ENCODE measurements at places on chromosomes 13 and 19.

DNA sequence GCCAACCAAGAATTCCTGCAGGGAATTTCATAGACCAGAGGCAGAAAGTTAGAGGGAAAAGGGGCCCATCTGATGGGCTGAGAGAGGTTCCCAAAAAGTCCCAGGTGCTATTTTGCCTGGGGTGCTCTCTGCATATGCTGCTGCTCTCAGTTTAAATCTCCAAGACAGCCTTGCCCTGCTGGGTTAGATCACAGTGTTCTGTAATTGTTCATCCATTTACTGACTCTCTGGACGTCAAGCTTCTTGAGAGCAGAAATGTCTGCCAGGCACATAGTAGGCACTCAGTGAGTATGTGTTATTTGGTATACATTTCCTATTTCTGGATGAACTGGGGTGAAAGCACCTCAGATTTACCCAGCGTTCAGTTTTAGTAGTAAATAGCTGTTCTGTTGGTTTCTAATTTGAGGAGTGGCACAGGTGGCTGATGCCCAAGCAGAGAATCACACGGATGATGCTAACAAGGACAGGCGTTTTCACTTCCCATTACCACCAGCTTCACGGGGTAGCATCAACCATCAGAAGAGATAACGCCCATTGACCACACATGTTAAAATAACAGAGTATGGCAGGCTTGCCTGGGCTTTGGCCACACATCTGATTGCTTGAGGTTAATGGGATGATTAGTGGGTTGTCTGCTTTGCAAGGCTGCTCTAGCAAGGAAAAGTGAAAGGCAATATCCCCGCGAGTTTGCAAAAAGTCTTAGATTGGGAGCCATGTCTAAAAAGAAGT lies 161.1 kb downstream of the SLC7A1 start:
- no peak for DNase-seq

- no peak for DNase-seq
Observed at GRCh38 chr19:55753401-55753800, 5.5 kb upstream of the RFPL4A start.

DNA sequence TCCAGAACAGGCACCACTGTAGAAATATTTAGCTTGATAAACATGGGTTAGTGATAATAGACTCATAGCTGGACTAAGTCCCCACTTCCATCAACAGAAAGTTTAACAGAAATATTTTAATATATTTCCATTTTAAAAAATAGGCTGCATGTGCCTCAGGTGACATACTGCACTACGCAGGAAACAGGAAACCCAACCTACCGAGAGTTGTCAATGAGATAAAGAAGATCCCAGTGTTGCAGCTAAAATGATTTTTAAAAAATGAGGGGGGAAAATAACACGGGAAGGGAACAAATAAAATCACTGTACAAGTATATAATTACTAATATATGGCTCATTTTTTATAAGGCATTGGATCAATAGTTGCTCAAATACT lies 154.8 kb downstream of the TBC1D4 start:
- DNase-seq, result no peak

DNA sequence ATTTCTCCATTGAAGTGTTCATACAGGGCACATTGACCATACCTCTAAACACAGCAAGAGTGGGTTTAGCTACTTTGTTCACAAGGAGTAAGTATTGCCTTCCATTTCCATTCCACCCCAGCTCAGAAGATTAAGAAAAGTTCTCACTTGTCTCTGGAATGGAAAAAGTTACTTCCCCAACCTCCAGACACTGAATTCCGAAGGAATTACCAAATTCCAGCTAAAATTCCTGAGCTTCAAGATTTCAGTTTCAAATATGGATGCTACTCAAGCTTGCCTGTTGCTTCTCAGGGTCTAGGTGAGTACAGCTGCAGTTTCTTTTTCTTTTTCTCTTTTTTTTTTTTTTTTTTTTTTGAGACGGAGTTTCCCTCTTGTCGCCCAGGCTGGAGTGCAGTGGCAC lies 33.6 kb downstream of the TEX26 start:
- DNase-seq, result no peak

DNA sequence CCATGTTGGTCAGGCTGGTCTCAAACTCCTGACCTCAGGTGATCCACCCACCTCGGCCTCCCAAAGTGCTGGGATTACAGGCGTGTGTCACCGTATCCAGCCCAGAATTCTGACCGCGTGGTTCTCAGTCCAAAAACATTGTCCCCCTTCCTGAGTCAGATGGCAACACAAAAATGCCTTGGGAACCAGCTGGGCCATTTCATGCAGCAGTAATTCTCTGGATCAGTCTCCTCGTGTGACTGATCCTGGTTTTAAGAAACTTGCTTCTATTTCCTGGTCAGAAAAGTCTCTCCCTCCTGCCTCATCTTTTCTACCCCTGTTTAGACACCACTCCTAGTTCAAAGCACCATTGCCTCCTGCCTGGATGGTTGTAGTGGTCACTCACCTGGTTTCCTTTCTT lies 60.9 kb upstream of the USP29 start:
- no peak for DNase-seq

GRCh38 chr19:55484593-55485438 lies at the start of gene NAT14:
Gene NAT14 (plus strand): TSS chr19:55485188. CDS start chr19:55485709, 521 bp downstream.
- DNase-seq, result peak; percentile 95

DNA sequence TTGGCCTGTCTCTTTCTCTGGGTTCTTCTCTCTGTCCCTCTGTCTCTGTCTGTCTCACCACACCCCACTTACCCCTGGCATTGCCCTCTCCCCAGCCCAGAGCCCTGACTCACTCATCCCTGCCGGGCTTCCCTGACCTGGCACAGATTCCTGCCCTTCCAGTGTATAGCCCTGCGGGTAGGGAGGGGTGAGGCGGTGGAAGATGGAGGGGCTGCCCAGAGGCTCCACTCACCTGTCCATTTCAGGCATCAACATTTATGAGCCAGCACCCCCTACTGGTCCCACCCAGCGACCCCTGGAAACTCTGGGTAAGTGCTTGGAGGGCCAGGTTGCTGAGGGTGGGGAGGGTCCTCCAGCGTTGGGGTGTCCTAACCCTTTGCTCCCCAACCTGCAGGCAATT lies 1.0 kb downstream of the NCCRP1 start:
- peak; percentile 81 for DNase-seq

DNA sequence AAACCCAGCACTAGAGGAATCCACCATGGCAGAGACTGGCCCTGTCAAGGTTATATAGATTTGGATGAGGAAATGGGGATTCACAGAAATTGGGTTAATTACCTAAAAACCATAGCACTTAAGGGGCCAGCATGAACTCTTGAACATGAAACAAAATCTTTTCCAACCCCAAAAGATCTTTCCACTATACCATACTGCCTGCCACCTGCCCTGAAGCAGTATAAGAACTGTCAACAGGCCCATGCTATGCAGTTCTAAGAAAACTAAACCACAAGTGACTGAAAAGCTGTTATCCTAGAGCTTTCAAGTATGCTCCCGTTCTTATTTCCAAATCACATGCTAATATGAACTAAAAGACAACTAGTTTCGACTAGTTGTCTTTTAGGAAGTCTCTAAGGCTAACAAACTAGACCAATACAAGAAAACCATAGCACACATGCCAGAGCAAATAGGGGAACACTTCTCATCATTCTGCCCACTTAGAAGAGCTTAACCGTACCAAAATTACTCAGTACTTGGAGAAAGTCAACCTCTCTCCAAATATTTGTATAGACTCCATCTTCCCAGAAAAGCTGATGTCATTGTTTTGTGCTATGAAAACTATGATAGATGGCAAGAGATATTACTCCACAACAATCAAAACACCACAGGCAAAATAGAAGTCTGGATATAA lies 27.5 kb downstream of the HSPH1 start:
- no peak for DNase-seq

DNA sequence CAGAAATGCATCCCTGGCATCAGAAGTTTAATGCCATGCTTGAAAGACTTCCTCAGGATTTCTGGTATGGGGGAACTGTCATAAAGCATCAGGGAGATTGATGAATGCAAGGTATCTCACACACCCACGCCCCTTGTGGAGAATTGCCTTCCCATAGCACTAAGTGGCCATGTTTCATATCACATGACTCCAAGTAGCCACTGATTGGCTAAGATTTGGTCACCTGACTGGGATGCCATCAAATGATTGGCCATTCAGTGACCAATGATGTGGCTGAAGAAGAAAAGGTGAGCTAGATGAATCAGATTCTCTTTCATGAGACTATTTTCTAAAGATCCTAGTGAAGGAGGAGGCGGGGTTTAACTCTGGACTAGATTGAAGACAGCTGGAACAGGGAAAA lies 7.3 kb downstream of the KLK8 start:
- DNase-seq, result no peak

GRCh38 chr13:26957182-26957581 lies 196.6 kb upstream of the GPR12 start:
- no peak for DNase-seq

DNA sequence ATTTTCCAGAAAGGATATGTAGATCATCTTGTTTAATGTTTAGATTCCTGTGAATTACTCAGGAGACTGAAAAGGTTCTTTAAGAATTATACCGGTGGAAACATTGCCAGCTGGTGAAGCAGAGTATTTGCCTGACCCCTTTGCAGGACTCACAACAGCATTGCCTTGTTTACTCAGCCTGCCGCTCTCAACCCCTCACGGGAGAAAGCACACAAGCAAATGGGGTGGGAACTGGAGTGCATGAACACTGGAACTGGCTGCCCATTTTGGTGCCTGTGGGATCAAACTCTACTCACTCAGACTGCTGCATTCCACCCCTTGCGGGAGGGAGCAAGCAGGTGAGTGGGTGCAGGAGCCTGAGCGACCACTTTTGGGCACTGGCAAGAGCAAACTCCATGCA lies 804.7 kb upstream of the SLITRK1 start:
- DNase-seq, result no peak

DNA sequence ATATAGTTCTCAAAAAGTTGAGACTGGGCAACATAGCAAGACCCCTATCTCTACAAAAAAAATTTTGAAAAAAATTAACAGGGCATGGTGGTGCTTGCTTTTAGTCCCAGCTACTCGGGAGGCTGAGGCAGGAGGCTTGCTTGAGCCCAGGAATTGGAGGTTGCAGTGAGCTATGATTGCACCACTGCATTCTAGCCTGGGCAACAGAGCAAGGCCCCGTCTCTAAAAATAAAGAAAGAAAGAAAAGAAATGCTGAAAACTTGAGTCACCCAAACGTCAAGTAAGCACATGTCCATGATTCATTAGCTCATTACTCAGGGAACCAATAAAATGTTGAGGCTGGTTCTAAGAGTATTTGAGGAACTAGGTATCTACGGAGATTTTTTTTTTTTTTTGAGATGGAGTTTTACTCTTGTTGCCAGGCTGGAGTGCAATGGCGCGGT lies 33.9 kb upstream of the SEMA6B start:
- DNase-seq, result no peak

GRCh38 chr13:60431108-60431700 lies 34.2 kb downstream of the TDRD3 start:
- peak; percentile 6 for DNase-seq

DNA sequence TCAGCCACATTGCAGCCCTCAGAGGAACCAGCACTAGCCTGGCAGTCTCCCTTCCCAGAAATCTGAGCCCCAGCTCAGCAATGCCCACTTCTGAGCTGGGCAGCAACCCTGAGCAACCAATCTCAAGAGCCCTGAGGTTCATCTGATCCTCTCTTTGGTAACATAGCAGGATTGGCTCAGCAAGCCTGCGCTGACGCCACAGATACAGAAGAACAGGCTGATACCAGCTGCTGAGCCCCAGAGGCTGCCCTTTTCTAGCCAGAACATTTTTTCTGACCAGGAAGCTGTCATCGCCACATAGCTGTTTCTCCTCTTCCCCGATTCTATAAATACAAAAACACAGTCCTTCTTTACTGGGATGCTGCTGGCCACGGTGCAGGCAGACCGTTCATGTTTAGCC lies 59.8 kb downstream of the TRPM4 start:
- DNase-seq, result no peak

DNA sequence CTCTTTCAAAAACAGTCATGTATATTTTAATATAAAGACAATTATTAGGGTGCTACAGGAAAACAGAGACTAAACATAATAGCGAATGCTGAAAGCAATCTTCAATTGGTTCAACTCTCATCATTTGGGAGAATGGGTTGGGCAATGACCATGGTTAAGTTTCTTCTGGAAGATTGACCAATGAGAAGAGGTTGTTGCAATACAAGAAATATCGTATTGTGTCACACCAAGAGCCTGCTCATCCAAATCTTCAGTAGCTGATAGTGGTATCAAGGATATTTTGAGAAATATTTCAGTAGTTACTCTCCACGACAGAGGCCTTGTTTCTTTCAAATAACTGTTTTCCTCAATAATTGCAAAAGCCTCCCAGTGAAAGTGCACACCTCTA lies 83.0 kb upstream of the FNDC3A start:
- no peak for DNase-seq

DNA sequence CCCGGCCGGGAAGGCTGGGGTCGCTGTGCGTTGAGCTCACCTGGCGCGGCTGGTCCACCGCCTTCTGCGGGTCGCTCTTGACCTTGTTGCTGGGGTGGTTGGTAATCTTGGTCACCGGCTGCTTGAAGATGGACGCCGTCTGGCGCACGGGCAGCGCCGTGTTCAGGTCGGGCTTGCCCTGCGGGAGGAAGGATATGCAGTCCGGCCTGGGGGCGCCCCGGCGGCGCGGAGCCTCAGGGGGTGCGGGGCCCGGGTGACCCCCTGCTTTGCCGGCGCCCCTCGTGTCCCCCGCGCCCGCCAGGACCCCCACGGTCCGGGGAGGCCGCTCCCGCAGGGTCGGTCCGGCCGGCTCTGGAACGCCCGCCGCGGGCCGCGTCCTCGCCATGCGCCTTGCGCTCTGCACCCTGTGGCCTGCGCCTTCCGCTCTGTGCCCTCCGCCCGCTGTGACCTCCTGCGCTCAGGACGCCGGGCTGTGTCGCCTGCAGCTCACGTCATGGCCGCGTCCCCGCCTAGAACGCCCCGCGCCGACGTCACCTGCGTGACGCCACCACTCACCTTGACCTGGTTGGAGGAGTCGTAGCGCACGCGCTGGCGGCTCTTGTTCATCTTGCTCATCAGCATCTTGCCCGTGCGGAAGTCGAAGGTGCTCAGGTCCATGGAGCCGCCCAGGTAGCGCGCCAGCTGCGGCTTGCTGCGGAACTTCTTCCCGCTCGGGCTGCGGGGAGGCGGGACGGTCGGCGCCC lies 8.0 kb downstream of the MBD3 start:
- no peak for DNase-seq

DNA sequence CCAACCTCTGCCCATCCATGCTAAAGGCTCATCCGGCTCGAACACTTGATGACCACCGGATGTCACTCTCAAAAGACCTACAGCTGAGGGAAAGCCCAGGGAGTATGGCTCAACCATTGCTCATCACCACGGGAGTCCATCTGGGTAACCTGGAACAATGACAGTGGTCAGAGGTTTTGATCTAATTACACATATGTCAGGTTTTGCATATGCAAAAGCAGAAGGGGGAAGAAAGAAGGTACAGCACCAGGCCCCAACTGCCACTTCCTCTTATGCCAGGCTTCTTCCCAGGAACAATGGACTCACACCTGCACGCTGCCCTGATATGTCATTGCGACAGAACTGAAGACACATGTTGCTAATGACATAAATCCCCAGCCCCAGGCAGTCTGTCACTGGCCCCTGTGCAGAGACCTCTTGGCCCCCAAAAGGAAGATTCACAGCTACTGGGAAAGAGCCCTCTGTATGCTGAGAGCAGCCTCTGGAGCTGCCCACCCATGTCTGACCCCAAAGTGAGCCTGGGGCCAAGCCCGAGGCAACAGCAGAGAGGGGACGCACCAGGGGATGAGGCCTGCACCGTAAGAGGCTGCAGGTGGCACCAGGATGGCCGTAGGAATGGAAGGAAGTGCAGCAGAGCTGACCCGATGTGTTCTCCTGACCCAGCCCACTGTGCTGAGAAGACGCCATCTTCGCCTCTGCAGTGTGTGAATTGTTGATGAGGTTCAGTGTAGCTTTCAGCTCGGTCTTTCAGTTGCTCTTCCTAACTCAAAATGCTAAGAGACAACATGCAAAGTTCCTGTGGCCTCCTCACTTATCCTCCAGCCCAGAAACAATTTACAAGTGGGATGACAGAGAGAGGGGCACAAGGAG lies 26.3 kb downstream of the EPS15L1 start:
- DNase-seq, result peak; percentile 50
